ENCODE measurements at places on chromosomes 16 and 17. TPM values are rescaled to one million over a fixed set of nuclear protein-coding genes. Genes with fewer than 3 reads are reported as not detected.

The PTX4 gene
- total RNA-seq, result not detected

The CTRB1 gene
- not detected for total RNA-seq

The SLFN11 gene
- total RNA-seq, result 65.2 TPM

The TMEM220 gene
- 13.8 TPM for total RNA-seq

The RASL10B gene
- total RNA-seq, result 54.8 TPM

The MEIOB gene
- not detected for total RNA-seq

The PRSS27 gene
- 3.0 TPM for total RNA-seq

The CD300H gene
- not detected for total RNA-seq

The MFAP4 gene
- 185 TPM for total RNA-seq

The AOC2 gene
- total RNA-seq, result 8.8 TPM

The KRT222 gene
- total RNA-seq, result 2.0 TPM

The HSPB9 gene
- total RNA-seq, result not detected

The SEPTIN12 gene
- not detected for total RNA-seq

The PYDC1 gene
- not detected for total RNA-seq

The TPSD1 gene
- total RNA-seq, result 14.3 TPM

The ZDHHC1 gene
- 8.6 TPM for total RNA-seq

The NPIPA2 gene
- not detected for total RNA-seq

The SLC35G6 gene
- not detected for total RNA-seq

The PIPOX gene
- total RNA-seq, result 1.5 TPM

The OTOP2 gene
- total RNA-seq, result not detected

The TPPP3 gene
- total RNA-seq, result 2.0 TPM

The UBB gene
- total RNA-seq, result 867 TPM

The ST6GALNAC1 gene
- total RNA-seq, result 1.8 TPM

The CARD14 gene
- total RNA-seq, result 0.34 TPM

The ZG16B gene
- not detected for total RNA-seq

The HIGD1B gene
- total RNA-seq, result not detected

The FOXN1 gene
- not detected for total RNA-seq

The CDRT15L2 gene
- not detected for total RNA-seq

Data from subcutaneous adipose tissue (tissue), 4 donors.